ENCODE measurements at places on chromosomes 2 and 18. TPM values are rescaled to one million over a fixed set of nuclear protein-coding genes. Genes with fewer than 3 reads are reported as not detected.

- no peak for DNase-seq
These were observed 3.3 kb downstream of the OLA1 start for GRCh38 chr2:174245065-174245464.

DNA sequence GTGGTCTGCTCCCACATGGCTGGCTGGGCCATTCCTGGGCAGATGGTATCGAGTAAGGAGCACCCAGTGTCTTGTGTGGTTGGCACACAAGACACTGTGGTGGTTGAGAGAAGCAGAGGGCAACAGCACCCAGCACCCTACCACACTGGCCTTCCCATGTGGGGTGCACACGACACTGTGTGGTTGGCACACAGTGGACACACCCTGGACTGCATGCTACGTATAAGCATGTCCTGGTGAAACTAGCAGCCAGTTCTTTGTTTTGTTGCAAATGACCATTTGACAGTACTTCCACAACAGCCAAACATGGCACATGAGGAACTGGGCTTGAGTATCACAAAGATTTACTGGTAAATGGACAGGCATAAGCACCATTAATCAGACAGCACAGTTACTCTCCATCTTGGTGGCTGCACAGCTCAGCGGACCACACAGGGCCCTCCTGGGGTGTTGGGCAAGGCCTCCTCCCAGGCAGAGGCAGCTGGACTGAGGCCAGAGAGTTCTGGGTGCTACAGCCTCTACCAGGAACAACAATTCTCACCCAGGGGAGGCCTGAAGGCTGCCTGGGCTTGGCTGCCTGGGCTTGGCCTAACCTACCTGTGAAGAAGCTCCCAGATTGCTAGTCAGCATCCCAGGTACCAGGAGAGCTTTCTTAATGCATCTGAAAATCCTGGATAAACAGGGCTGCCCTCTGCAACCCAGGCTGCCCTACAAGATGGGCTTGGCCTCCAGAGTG lies 59.3 kb upstream of the ALPP start:
- DNase-seq: no peak

EVX2 gene
- total RNA-seq: not detected

IGFBP5 gene
- 110 TPM for total RNA-seq

- DNase-seq: no peak
These were observed 260.4 kb upstream of the MEIS1 start for GRCh38 chr2:66174491-66174890.

COL5A2 gene
- 12.4 TPM for total RNA-seq

GRCh38 chr2:187869195-187869594 lies 315.0 kb upstream of the TFPI start:
- no peak for DNase-seq

DNA sequence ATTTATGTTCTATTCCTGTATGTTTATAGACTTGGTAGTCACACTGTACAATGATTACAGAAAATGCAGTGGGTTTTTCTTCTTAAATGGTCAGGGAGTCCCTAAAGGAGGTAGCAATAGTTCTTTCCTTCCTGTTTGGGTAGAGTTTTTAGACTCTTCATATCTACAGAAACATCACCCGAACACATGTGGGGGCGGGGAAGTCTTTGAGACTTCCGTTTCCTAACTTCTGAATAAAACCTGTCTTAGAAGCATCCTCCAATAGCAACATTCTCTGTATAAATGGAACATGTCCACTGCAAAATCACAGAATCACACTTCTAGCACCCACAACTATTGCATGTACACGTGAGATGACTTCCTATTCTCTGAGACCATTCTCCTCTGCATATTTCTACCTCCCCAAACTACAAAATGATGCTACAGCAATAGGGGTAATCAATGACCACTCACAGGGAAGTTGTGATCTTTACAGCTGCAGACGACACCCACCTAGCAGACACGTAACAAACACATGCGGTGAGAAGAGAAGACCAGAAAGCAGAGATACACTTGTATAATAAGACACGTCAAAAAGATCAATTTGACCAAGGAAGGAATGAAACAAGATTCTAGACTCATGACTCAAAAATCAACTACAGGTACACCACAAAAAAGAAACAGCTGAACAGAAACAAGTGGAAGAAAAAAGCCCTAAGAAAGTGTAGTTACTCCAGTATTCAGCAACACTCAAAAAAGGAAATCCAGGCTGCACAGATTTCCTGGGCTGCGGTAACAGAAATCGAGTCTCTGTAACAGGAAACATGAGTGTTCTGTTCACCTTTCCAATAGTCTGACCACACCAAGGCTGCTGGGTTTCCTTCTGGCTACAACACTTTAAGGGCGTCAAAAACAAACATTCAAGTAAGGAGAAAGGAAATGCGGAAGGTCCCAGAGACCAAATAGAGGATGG lies 120.4 kb downstream of the ZNF516 start:
- DNase-seq: no peak

- peak; percentile 41 for DNase-seq
These were observed 17.0 kb downstream of the THNSL2 start for GRCh38 chr2:88187038-88187676.

DNA sequence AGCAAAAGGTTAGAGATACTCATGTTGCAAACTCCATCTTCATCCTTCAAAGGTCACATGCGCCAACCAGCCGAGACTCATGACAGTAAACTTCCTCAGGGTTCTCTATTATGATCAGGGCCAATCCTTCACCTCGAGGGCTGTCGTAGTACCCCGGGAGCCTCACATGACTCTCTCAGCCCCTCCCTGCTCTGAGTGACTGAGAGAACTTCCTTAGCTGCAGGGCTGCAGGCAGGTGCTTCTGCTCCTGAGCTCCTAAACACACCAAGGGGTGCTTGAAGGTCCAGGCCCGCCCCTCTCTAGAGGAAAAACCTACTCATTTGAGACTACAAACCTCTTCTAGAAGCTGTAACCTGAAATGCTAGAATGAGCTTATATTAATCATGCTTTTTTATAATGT lies 48.2 kb downstream of the LONRF2 start:
- DNase-seq: no peak

GRCh38 chr18:76376225-76376624 lies 118.8 kb downstream of the ZNF516 start:
- no peak for DNase-seq

- DNase-seq: no peak
These were observed 110.4 kb downstream of the MAP2 start for GRCh38 chr2:209534228-209534627.

G6PC2 gene
- total RNA-seq: not detected

All from heart left ventricle (tissue), 16 donors.